ENCODE measurements at places on chromosomes 1 and 21.

- DNase-seq = no peak
These were observed 14.1 kb upstream of the NUF2 start for GRCh38 chr1:163307479-163308171.

GRCh38 chr1:182146286-182146685, 84.8 kb upstream of the ZNF648 start:
- no peak for DNase-seq

GRCh38 chr1:210361665-210362064, 33.0 kb downstream of the HHAT start:
- no peak for DNase-seq

GRCh38 chr1:209652873-209653401, 712 bp upstream of the LAMB3 start:
- no peak for DNase-seq

- no peak for DNase-seq
These were observed 1.5 kb downstream of the MORC3 start for GRCh38 chr21:36321325-36322082.

- DNase-seq = no peak
These were observed 155.9 kb upstream of the RUNX1 start for GRCh38 chr21:35204850-35205541.

- no peak for DNase-seq
These were observed 1.4 kb downstream of the MACO1 start for GRCh38 chr1:25431955-25432719.

DNA sequence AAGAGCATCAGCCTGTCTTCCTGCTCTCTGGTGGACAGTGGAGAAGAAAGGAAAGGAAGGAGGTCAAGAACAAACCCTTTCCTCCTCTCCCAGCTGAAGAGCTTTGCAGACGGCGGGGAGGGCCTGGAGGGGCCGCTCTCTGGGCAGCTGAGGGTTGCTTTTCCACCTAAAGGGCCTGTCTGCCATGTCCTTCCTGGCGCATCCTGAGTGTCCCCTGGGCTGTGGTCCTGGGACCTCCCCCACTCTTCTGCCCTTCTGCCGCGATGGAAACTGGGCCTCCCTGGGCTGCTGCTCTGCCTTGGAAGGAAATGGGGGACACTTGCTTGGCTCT, 107.0 kb downstream of the ETS2 start:
- no peak for DNase-seq

DNA sequence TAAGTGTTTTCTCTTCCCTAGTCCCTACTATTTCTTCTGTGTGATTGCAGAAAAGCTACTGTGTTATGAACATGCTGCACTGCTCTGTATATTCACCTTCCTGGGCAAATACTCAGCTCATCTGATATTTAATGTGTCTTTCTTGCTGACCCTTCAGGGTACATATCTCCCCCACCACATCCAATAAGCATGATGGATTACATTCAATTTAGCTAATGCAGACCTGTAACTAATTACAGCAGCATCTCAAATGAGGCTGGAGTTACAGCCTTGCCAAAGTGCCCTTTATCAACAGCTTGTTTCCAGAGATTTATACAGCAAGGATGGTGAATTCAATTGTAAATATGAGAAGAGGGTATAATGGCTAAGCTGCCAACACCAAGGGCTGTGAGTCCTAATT, 144.0 kb downstream of the KCNH1 start:
- DNase-seq = no peak

DNA sequence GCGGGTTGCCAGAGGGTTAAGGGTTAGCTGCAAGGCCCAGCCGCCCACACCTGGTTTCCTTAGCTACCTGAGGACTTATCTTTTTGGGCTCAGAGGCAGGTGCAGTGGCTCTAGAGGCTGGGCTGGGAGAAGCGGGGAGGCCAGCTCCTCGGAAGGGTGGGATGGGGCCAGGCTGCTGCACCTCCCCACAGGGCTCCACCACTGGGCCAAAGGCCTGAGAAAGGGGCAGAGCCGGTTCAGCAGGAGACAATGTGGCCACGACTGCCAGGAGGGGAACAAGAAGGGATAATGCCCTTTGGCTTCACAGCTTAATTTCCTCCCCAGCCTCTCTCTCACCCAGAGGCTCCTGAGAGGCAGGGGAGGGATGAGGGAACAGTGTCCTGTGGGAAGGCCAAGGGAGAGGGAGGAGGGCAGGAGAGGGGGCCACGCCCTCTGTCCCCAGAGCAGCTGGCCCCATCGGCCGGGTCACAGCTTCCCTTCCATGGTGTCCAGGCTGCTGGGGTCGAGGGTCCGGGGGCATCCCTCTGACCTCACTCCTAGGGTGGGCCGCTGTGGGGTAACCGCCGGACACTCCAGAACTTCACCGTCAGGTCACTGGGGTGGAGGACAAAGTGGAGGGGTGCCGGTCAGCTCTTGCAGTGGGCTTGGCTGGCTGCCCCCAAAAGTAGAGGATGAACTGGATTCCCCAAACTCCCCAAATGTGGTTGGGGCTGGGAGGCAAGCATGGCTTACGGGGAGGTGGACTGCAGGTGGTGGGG, 50.4 kb downstream of the KIF21B start:
- DNase-seq = no peak

DNA sequence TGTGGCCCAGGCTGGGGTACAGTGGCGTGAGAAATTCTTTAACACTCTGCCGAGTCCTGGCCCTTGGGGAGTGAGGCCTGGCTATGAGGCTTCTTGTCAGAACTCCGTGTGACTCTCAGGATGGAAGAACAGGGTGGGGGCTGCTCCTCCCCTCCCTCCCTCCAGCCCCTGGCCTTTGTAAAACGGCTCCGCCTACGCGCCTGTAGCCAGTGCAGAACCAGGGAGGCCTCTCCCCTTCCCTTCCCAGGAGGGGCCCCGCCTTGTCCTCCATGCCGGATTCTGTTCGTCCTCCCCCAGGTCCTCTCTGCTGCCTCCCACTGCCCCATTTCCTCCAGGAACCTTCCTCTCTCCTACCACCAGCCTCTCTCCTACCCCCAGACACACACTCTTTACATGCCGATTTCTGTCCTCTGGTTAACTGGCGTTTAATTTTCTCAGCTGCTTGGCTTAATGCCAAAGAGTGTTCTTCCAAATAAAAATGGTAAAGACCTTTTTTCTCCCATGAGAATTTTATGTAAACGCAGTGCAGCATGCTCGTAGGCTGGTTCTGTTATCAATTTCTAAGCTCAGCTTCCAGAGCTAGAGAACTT, 21.0 kb downstream of the PDE9A start:
- no peak for DNase-seq

- DNase-seq = no peak
These were observed 34.9 kb upstream of the ZNF362 start for GRCh38 chr1:33221385-33221758.
